HCT116 (cell line): ENCODE measurements at places on chromosomes 12 and 14.

DNA sequence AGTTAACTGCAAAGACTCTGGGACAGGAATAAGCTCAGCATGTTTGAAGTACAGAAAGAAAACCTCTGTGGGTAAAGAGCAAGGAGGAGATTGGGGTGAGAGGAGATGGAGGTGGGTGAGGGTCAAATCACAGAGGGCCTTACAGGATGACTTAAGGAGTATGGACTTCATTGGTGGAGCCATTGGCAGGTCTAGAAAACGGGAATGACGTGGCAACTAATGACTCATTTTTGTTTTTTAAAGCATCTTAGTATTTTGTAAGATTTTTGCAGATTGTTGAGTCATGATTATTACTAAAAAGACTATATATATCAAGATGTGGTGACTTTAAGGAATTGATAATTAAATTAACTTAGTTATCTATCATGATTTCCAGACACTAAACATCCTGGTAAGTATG, 18.5 kb downstream of the UTP20 start:
- DNase-seq = no peak

- no peak for DNase-seq
Observed at GRCh38 chr14:103317251-103317650, 16.8 kb upstream of the EIF5 start.

- no peak for DNase-seq
Observed at GRCh38 chr12:115973066-115973465, 304.4 kb downstream of the MED13L start.

DNA sequence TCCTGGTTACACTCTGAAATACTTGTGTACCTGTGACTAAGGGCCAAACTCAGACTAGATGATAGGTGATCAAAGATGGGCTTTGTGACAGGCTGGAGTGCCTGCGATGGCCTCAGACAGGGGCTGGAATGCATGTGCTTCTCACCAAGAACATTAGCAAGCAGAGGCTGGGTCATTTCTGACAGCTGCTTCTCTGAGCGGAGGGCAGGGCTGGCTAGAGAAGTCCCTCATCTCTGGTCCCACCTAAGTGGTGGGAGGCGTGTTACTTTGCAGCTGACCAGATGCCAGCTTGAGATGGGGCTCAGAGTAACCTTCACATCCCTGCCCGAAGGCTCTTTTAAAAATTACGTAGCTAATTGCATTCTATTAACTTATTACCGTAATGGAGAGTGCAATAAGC, 106.8 kb upstream of the RTL1 start:
- DNase-seq = no peak

DNA sequence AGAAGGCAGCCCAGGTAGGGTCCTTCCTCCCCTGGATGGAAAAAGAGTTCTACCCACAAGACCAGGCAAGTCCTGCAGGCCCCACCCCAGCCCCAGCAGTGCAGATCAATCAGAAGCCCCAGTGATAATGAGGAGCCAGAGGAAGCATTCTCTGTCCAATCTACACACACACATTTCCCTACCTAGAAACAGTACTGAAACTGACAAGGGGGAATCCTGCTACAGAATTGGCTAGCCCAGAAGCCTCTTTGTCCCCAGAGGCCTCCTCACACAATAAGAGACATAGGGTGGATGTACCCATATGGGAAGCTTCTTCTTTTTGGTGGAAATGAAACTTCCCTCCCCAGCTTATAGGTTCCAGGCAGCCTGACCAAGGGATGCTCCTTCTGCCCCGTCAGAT, 9.9 kb downstream of the FSCB start:
- no peak for DNase-seq

GRCh38 chr12:51171884-51172514, 936 bp downstream of the TFCP2 start:
- no peak for DNase-seq

DNA sequence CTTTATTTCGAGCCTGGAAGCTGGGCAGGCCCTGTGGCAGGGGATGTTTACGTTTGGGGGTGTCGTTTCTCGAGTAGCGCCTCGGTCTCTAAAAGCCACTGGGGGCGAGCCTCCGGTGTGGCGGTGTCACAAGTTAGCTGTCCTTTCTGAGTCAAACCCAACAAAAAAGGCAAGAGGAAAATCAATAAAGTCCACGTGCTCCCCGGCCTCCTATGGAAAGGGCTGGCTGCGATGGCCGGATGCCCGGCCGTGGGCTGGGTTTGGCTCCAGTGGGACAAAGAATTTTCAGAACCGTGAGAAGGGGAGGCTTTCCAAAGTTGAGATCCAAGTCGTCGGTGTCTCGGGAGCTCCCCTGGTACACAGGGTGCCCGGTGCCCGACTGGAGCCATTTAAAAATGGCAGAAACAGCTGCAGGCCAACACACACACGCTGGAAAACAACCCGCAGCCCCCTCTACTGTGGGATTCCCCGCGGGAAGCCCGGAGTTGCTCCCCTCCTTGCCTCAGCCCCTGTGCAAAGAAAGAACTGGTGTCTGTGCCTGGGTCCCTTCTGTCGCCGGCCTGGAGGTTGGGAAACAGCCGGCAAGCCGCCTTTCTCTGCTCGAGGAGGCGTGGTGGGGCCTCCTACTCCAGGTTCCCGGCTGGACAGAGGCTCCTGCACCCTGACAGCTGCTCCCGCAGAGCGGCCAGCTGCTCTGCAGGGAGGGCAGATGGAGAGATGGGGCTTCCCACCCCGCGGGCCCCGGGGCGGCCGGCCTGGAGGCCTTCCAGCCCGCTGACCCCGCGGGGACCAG, 1.9 kb downstream of the BCL7A start:
- DNase-seq = peak; percentile 42

- no peak for DNase-seq
Observed at GRCh38 chr14:78530078-78530477, 359.9 kb downstream of the NRXN3 start.

GRCh38 chr12:126346087-126346486, 1280.9 kb downstream of the AACS start:
- no peak for DNase-seq

DNA sequence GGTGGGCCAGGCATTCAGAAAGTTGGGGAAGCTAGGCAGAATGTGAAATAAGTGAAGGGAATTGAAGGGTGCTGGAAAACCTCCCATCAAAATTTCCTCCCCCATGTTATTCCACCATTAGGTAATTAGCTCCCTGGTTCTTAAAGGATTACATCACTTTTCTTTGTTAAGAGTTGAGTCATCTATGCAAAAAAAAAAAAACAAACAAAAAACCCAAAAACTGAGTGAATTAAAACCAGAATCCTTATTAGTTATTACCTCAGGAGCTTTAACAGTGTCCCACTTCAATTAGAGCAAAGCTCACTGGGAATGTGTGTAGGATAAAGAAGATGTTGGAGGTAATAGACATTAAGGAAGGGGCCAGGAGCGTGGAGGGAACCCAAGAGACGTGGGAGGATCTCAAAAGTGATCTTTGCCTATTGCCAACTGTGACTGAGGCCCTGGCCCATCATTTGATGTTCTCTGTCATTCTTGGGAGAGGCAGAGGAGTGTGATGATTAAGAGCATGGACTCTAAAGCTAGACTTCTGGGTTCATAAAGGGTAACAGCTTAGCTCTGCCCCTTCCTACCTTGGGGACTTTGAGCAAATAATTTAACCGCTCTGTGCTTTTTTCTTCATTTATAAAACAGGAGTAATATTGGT, 364.7 kb downstream of the APAF1 start:
- no peak for DNase-seq

GRCh38 chr14:104103061-104103445, 17.6 kb downstream of the ASPG start:
- DNase-seq = no peak

GRCh38 chr12:86931714-86932113, 675.5 kb upstream of the MGAT4C start:
- DNase-seq = no peak

DNA sequence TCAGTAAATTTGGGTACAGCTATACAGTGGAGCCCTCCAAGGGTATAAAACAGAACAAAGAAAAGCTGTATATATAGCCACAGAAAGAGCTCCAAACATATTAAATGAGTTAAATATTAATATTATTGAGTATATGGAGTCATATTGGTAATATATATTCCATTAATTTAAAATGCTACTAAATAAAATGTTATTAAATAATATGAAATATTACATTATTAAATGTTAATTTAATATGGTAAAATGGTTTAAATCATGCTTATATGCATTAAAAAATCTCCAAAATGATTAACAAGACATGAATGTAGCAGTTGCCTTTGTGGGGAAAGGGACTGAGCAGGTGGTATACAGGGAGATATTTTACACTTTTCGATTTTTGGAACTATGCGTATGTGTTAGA, 164.0 kb downstream of the PELI2 start:
- no peak for DNase-seq

GRCh38 chr12:123498126-123498825, 35.2 kb downstream of the RILPL1 start:
- no peak for DNase-seq

DNA sequence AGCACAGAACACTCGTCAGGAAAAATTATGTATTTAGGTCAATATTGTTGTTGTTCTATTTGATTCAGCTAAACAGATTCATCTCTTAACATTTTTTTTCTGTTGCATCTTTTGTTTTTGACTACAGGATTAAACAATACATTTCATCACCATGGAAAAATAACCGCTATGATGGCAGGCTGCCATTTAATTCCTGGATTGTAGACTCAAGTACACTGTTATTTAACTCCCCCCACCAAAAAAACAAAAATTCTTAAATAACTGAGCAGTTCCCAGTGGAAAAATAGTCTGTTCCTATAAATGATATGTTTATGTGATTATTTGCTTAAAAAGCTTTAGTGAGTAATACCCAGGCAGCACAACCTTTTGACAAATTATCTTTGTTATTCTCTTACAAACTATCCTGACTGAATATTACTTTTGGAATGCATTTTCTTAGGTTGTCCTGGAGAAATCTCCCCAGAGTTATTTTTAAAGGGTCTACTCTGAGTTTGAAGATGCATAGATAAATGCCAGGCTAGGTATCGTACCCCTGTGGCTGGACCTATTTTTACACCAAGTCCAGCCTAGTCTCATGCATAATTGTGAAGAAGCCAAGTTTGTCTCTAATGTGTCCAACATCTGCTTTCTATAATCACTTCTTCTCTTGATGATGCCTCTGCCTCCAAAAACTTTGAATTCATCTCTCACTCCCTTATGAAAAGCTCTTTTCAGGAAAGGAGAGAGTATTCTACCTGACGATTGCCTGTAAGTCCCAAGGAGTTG, 3.7 kb downstream of the KERA start:
- DNase-seq = no peak

DNA sequence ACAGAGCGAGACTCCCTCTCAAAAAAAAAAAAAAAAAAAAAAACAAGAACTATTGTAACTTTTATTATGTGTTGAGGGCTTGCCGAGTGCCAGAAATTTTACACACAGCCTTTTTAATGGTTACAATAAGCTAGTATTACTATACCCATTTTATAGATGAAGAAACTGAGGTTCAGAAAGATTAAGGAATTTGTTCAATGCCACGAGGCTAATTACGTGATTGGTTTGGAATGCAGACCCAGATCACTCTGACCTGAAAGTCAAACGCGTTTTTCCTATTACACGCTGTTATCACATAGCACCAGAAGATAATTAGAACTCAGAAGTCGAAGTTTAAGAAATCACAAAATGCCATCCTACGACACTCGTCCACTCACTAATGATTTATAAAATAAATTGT, 48.9 kb upstream of the RAP1B start:
- DNase-seq = no peak

DNA sequence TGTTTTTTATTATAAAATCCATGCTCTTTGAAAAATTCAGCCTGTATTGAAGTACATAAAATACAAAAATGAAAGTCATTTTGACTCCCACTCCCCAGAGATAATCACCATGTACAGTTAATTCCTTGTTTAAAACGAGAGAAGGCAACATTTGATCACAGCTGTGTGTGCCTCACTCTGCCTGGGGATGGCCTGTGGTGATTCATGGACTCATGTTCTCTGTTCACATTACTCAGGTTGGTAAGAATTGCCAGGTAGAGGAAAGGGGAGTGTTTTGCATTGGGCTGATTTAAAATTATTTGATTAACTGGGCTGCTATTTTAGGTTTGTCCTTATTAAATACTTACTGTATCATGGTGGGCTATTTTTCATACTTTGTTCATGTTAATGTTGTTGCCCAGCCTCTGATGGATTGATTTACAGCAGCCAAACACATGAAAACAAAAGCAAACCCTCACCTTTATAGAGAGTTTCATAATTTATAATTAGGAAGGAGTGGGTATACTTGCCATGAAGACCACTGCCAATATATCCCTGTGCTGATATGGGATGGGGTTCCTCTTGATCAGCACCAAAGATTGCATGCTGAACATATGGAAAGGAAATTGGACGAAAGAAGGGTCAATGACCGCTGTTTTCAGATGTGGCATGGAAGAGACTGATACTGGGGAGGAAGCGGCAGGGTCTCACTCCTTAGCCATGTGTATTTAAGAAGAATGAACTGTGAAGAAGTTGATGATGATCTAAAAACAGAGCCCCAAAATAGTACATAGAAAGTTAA, 3.0 kb downstream of the ZBTB1 start:
- DNase-seq = no peak

DNA sequence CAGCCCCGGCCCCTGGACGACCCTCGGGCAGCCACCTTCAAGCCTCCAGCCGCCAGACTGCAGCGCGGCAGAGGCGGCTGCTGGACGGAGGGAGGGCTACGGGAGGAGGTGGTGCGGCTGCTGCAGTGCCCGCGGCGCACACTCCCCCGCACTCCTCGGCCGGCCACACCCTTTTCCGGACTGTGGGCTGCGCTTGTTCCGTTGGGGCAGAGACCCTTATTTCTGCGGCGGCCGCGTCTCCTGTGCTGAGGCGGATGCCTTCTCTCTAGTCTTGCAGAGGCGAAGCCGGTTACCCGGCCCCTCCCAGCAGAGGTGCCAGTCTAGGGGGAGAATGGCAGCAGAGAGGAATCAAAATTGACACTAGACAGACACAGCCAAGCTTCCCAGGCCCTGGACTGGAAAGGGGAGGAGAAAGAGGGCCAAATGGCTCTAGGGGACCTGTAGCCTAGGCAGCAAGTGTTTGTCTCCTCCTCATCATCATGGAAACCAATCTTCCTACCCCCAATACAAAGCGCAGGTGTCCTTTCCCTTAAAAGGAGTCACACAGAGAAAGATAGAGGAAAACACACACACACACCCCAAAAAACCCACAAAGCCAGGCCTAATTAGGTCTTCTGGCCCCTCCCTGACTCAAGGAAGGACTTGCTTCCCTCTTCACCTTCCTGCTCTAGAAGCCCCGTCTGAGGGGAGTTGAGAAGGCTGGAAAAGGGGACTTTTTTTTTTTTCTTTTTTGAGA, 1.3 kb downstream of the ESYT1 start:
- no peak for DNase-seq

DNA sequence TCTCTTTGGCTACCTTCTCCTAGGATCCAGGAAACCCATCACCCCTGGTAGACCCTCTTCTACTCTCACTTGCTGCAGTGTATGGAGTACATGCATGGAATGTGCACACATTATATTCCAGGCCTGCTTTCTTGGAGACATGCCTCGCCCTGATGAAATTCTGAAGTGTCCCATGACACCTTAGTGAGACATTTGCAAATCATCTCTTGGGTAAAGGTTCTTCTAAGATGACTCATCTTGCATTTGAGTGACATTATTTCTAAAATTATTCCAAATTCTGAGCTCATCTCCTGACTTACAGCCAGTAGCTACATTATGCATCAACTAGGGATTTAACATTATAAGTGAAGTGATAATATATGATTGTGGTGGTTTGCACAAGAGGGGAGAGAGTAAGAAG, 49.8 kb downstream of the SDR9C7 start:
- no peak for DNase-seq

- DNase-seq = no peak
Observed at GRCh38 chr12:563787-564298, 99.4 kb downstream of the NINJ2 start.

GRCh38 chr12:45350861-45351260, 135.0 kb downstream of the ANO6 start:
- no peak for DNase-seq

GRCh38 chr14:104689881-104690711, 678 bp downstream of the INF2 start:
- no peak for DNase-seq
